ENCODE measurements at places on chromosomes 2 and 18.

GRCh38 chr18:2617401-2617998 is 38.0 kb upstream of the SMCHD1 start:
- DNase-seq: no peak

DNA sequence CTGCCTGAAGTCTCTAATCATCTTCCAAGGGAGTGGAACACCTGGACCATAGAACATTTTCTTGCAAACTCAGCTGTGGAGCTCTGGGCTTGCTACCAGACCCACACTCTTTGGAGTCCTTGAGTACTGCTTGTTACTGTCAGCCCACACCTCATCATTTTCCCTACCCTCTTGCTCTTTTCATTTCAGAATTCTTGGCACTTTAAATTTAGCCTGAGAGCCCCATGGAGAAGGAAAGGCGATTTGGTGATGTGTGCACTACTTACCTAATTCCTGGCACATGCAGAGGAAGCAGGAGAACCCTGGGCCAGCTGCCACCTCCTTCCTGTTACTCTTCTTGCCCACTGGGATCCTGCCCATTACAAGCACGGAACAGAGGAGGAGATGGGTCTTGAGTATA is 31.7 kb downstream of the TMEM178A start:
- DNase-seq: no peak

DNA sequence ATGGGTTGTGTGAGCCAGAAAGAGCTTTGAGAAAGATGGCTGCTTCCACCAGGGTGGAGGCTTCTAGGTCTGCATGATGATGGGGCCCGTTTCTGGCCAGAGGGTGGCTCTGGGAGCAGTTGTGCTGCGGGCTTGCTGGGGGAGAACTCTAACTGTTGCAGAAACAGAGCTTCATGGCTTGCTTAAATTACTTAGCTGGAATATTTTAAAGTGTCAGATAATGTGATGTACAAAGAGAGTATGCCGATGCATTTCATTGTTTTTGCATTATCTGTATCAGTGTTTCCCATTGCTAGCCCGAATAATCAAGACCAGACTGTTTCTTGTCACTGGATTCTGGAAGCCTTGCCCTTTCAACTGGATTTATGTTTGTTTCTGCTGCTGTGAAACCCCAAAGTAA is 6.3 kb upstream of the DRC1 start:
- DNase-seq: no peak

DNA sequence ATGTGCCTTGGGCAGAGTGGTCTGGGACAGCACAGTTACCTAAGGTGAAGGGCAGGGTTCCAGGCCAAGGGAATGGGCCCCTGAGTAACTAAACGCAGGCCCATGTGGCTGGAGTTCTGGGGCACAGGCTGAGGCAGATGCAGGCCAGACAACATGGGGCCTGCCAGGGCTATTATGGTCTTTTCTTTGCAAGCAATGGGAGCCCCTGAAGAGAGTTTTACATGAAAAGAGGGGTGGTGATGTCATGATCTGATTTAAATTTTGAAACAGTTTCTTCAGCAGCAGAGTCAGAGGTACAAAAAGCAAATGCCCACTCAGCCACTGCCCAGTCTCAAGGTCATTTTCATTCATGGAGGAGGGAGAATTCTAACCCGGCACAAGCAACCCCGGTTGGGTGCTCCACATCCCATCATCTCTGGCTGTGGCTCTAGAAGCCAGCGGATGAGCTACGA is 5.6 kb downstream of the CHST10 start:
- no peak for DNase-seq

GRCh38 chr18:5207471-5208150 is 10.6 kb upstream of the AKAIN1 start:
- DNase-seq: no peak

GRCh38 chr2:135255208-135255607 is 203.1 kb downstream of the RAB3GAP1 start:
- DNase-seq: no peak

GRCh38 chr18:61607867-61608266 is 274.6 kb downstream of the CDH20 start:
- DNase-seq: no peak

DNA sequence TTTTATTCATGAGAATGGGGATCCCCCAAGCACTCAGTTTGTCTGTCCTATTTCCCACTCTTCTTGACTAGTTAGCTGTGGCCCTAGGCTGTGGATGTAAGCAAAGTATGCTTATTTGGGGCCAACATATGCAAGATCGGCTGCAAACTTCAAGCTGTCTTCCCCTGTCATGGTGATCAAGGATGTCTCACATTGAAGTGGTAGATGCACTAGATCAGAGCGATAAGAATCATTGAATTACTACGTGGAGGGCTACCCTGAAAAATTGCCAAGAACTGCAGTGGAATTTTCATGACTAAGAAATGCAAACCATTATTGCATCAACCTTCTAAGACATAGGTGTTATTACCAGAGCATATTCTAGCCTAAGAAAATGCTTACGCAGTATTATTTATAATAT is 527.4 kb downstream of the RNF144A start:
- DNase-seq: no peak

DNA sequence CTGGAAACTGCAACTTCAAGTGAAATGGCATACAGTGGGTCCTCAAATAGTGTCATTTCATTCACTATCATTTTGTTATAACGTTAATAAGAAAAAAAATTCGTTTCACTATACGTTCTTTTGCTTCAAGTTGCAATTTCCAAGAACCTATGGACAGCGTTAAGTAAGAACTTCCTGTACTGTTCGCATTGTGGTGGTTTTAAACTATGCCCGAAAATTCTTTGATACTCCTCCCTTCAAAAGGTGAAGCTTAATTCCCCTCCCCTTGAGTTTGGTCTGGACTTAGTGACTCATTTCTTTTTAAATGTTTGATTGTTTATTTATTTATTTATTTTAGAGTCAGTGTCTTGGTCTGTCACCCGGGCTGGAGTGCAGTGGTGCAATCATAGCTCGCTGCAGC is 20.7 kb downstream of the GNLY start:
- DNase-seq: no peak

DNA sequence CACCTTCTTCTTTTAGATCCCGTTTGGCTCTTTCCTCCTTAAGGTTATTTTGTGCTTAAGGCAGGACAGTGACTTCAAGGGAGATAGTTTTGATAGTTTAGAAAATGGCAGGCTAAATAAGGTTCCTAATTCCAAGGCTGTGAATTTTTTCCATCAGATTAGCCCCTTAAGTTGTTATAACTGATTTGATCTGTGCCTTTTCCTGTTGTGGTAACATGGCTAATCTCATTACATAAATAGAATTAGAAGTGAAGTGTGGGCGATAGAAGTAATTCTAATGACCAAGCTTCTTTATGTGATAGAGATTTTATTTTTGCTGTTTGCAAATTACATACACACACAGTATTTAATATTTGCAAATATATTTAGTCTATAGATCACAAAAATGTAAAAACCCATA is 102.0 kb downstream of the MYO1B start:
- DNase-seq: no peak

DNA sequence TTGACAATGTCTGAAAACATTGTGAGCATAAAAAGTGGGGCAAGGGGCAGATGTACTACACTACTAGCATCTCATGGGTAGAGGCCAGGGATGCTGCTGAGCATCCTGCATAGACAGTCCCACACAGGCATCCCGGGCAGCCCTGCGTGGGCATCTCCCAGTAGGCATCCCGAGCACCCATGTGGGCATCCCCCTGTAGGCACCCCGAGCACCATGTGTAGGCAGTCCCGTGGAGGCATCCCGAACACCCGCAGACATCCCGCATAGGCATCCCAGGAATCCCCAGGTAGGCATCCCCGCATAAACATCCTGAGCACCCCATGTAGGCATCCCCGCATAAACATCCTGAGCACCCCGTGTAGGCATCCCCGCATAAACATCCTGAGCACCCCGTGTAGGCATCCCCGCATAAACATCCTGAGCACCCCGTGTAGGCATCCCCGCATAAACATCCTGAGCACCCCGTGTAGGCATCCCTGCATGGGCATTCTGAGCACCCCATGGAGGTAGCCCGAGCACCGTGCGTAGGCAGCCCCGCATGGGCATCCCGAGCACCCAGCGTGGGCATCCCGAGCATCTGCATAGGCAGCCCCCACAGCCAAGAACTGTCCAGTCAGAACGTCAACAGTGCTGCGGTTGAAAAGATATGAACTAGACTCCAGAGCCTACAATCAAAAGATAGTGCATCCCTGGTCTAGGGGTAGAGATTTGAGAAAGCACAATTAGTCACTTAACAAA is 273.5 kb downstream of the NBAS start:
- no peak for DNase-seq

- DNase-seq: no peak
These were observed 243.7 kb upstream of the PXDN start for GRCh38 chr2:1988049-1988448.

GRCh38 chr2:58720770-58721697 is 479.9 kb upstream of the FANCL start:
- no peak for DNase-seq

DNA sequence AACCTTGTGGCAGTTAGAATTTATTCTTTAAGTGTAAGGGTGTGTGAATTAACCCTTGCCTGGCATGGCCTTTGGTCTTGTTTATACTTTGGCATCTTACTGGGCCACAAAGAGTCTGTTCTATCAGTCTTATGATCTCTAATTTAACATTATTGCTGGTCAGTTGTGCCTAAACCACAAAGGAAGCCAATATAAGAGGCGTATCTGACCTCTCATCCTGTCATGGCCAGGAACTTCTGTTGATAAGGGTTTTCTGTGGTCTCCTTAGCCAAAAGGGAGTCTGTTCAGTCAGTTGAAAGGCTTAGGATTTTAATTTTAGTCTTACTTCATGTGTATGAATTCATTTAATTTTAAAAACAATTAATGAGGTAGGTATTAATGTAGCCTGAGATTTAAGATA is 127.2 kb downstream of the LRRTM4 start:
- no peak for DNase-seq

GRCh38 chr18:74290021-74290420 is 1.7 kb downstream of the CYB5A start:
- DNase-seq: no peak

DNA sequence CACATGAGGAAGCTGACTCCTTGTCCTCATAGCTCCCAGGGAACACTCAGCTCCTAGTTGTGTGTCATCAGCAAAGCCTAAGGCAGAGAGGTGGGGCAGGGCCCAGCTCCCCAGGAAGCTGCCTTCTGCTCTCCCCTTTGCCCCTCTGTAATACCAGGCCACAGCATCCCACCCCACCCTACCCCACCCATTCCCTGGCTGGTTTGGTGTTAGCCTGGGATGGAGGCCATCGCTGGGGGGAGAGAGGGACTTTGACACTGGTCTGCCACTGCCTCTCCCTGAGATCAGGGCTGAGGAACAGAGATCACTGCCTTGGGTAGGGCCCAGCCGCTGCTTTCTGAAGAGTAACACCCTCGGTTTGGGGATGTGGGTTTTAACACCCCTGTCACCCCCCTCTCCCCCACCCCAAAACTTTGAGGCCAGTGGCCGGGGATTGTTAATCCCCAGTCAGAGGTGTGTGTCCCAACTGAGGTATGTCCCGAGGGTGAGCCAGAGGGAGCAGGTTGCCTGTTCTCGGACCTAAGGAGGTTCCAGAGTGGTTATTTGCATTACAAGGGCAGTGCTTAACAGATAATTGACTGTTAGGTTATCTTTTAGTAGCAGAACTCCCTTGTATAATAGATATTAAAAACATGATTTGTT is 41.4 kb downstream of the TET3 start:
- peak; percentile 46 for DNase-seq

DNA sequence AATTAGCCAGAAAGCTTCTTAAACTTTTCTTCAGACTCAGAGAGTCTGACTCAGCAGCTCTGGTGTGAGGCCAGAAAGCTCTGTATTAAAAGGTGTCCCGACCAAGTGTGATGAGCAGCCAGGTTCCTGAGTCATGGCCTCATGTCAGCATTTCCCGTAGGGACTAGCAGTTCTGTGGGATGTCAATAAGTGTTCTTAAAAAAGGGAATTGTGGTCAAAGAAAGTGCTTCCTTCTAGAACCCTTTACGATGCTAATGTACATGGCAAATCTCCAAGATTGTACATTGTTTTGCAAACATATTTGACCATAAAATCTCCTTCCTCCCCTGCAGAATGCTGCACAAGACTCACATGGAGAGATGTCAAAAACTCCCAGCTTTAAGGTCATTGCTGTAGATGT is 80.1 kb downstream of the PLA2R1 start:
- DNase-seq: peak; percentile 78

GRCh38 chr18:44510390-44510789 is 170.3 kb upstream of the SETBP1 start:
- DNase-seq: no peak

DNA sequence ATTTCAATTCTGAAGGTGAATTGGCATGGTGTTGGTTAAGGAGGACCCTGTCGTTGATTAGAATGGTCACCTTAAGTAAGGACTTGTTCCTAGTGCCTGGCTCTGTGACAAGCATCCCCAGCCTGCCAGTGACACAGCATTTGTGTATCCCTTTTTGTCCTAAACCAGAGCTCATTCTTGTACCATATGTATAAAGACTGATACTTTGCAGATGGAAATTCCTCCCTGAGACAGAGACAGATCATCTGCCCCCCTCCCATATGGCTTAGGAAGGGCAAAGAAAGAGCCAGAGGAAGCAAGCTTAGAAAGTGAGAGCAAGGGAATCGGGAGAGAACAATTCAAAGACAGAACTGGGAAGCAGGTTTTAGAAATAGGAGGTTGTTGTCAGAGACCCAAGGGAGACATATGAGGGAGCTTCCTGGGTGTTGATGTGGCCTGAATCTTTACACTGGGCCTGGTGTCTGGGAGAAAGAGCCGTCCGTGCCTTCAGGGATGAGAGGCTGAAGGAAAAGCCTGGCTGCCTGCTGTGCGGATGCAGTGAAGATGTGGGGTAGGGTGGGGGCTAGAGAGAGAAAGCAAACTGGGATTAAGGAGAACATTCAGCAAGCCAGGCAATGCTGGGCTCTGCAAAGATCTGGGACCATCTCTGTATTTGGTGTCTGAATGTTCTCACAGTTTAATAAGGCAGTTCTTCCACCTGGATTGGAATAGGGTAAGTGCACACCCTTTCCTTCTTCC is 13.2 kb upstream of the CHRNA1 start:
- no peak for DNase-seq

Measured in cardiac fibroblast (primary cell).